ENCODE measurements at places on chromosomes 1 and 21.

- peak; percentile 69 for DNase-seq
Measured at GRCh38 chr1:149885339-149886120, 13.8 kb upstream of the BOLA1 start.

GRCh38 chr21:27201197-27201596 lies 234.3 kb upstream of the ADAMTS5 start:
- no peak for DNase-seq

GRCh38 chr1:3373175-3373574 lies 81.3 kb upstream of the ARHGEF16 start:
- DNase-seq, result no peak

DNA sequence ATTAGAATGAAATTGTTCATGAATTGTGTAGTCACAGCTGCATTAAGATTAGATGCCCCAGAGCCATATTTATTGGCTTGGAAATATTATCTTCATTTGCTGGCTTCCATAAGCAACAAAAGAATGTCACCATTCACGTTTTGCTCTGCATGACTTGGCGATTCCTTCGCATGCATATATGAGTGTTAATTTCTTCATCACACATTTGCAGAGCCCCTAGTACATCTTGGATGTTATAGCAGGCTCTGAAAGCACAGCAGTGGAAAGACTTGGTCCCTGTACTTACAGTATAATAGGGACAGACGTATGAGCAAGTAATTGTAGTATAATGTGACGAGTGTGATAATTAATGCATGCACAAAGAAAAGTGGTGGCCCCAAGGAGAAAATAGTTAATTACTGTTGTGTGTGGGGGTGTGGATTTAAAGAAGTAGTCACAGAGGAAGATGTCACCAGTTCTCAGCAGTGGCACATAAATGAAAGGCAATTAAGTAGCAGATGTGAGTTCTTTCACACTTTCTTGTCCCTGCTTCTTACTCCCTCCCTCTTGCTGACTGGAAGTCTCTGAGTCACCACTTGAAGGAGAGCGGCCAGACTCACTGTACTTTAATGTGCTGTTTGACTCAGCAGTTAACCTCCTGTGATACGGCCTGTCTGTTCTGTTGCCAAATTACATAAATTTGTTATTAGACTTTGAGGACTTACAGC lies 21.0 kb downstream of the S100A10 start:
- DNase-seq, result no peak

DNA sequence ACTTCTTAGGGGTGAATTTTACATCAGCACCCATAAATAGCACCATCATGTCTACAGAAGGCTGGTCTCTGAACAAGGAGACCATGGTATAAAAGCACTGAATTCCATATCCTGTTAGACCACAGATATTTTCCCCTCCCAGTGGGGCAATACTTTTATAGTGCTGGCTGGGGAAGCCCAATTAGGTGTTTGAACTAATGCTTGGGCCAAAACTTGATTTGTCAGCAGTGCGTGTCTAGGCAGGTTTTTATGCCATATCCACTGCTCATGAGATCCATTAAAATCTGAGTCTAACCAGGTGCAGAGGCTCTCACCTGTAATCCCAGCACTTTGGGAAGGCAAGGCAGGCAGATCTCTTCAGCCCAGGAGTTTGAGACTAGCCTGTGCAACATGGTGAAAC lies 623.0 kb downstream of the NPHP4 start:
- no peak for DNase-seq

DNA sequence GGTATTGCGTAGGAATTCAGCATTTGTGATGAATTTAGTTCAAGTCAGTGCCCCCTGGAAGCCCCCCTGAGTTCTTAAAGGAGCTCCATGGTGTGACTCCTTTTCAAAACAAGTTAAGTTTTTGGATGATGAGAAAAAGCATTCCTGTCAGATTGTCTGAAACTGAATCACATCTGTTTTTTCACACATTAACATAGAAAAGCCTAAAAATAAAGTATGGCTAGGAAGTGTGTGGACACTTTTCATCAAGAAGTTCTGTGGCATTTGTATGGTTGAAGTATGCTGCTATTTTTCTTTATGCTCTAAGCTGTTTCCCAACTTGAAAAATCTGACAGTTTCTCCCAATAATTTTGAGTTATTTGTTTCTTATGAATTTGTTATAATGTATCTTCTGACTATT lies 33.7 kb downstream of the PRDM2 start:
- DNase-seq, result no peak

GRCh38 chr1:226719596-226720387 lies 19.3 kb downstream of the ITPKB start:
- DNase-seq, result no peak

DNA sequence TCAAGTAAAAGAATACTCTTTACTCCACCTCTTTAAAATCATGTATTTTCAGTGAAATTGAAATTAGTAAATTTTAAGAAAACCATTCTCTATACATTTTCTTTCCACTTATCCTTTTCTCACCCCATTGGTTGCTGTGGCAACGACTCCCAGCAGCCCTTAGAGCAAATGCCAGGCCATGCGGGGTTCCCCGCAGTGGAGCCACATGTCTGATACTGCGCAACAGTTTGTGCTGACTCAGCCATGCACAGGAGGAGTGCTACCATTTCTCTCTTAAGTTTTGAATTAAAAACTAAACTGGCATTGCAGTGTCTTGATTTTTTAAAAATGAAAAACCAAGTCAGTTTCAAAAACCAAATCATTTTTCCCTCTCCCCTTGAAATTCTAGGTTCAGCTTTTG lies 214.1 kb upstream of the L1TD1 start:
- DNase-seq, result no peak

GRCh38 chr1:30893776-30894507 lies 14.6 kb downstream of the SDC3 start:
- DNase-seq, result no peak

- DNase-seq, result no peak
Measured at GRCh38 chr1:117070124-117070523, 10.0 kb downstream of the TTF2 start.

DNA sequence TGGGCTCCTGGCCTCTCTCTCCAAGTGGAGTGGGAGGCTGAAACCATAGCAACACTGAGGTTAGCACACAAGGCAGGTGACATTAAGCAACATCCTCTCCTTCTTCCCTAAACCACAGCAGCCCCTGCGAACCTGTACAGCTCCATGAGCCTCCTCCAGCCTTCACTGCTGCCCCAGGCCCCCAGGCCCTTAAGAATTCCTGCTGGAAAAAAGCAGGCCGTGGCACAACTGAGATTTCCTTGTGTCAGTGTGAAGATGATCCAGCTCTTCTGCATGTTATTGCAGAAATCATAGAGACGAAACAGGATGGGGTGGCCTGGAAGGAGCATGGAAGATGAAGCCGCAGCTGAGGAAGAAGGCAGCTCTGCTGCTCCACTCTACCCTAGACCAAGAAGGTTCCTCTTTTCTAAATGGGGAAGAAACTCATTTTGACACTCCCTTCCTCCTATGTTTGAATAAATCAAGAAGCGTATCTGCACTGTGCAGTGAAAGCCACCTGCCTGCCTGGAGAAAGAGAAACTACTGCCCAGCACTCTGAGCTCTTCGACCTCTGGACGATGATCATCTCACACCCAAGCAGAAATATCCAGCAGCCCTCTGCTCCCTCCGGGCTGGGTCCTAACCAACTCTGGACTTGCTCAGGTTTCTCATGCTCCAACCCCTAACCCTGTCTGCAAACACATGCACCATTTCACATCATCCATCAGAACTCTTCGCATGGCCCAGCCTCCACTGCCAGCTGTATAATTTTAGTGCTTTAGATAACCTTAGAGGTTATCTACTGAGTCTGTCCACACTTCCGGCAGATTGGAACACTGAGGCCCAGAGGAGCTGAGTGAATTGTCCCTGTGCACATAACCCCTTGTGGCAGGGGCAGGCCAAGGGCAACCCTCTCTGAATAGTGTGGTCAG lies 20.7 kb downstream of the SH3BP5L start:
- peak; percentile 51 for DNase-seq

DNA sequence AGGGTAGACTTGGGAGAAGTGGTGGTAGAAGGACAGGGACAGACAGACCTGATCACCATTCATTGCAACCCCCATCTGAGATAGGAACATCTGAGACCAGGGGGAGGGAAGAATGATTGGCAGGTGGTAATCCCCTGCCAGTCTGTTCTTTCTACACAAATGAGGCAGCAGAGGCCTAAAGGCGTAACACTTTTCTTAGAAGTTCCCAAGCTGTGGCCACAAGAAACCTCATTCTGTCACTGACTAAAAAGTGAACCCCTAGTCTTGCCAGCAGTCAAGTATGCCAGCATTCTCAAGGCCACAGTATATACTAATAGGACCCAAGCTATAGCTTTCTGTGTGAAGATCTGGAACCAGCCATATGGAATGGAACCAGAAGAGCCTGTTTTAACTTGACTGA lies 638.0 kb downstream of the KCNT2 start:
- no peak for DNase-seq

GRCh38 chr21:44800103-44800502 lies 1.5 kb downstream of the UBE2G2 start:
- no peak for DNase-seq

GRCh38 chr1:223815865-223816264 lies 29.9 kb downstream of the TP53BP2 start:
- no peak for DNase-seq

GRCh38 chr1:53639251-53639763 lies 99.7 kb downstream of the GLIS1 start:
- DNase-seq, result no peak

- DNase-seq, result peak; percentile 63
Measured at GRCh38 chr1:58782178-58783089, 1.4 kb downstream of the JUN start.

- DNase-seq, result no peak
Measured at GRCh38 chr1:43521078-43521477, 9.6 kb upstream of the PTPRF start.

- peak; percentile 14 for DNase-seq
Measured at GRCh38 chr1:44609412-44609767, 64.9 kb downstream of the TMEM53 start.

- no peak for DNase-seq
Measured at GRCh38 chr1:43184995-43185394, 12.9 kb downstream of the CFAP57 start.

GRCh38 chr1:114235960-114236359 lies 82.3 kb upstream of the SYT6 start:
- DNase-seq, result no peak

DNA sequence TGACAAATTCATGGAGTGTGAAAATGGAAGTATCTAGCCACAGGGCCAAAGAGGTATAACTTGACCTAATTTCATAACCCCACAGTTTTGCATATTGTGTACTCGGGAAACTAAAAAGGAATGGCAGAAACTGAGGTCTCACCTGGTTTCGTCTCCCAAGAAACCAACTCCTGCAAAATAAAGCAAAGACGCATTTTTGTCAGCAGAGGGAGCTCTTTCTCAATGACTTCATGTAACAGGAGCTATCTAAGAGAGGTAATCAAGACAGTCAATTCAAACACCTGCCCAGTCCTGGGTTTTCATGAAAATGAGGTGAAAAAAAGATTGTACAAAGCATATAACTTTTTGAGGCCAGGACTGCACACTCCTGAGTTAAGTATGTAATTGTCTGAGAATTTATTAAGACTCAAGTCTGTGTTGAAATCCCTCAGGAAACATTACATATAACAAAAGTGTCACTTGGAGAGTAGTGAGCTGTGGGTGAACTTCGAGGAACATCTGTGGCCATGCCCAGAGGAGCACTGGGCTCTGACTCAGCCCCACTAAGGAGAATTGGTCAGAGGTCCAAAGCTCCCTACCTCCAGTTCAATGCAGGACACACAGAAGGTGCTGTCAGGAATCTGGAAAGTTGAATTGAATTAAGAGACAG lies 17.6 kb downstream of the FCRL4 start:
- DNase-seq, result peak; percentile 42

GRCh38 chr1:206998816-206999215 lies 28.6 kb upstream of the FCAMR start:
- DNase-seq, result no peak

- DNase-seq, result no peak
Measured at GRCh38 chr1:214525535-214526019, 25.8 kb downstream of the PTPN14 start.

DNA sequence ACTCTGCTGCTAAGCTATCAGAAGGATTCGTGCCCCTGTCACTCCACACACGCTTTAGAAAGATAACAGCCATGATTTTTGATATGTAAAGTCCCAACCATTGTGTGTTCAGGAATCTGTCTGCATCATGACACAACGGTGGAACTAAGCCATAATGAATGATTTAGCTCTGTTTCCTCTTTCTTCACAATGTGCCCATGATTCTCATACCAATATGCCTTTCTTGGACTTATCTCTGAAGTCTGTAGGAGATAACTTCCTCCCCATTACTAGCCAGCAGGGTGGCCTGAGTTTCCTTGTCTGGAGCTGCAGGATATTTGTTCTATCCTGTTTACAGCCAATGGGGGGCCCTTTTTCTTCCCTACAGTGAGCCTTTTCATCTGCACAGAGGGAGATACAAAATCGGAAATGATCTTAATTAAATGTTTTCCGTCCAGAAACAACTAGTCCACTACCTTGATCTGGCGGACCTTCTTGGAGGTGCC lies 511.7 kb downstream of the USP25 start:
- DNase-seq, result no peak

DNA sequence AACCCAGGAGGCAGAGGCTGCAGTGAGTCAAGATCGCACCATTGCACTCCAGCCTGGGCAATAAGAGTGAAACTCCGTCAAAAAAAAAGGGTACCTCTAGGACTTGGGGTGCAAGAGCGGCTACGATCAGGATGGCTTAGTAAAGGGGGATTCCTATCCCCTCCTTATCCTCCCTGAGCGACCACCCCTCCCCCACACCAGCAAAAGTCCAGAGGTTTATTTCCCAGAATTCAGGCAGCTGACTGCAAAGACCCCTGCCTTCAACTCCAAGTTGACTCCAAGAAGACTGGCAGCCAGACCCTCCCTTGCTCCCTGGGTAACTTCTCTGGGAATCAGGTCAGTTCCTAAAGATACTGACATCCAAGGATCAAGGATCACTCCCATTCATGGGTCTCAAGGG lies 12.4 kb upstream of the PRDM16 start:
- DNase-seq, result no peak
